ENCODE measurements at places on chromosomes 3 and 15.

GRCh38 chr3:159174715-159175692, 373.1 kb downstream of the MFSD1 start:
- no peak for DNase-seq

DNA sequence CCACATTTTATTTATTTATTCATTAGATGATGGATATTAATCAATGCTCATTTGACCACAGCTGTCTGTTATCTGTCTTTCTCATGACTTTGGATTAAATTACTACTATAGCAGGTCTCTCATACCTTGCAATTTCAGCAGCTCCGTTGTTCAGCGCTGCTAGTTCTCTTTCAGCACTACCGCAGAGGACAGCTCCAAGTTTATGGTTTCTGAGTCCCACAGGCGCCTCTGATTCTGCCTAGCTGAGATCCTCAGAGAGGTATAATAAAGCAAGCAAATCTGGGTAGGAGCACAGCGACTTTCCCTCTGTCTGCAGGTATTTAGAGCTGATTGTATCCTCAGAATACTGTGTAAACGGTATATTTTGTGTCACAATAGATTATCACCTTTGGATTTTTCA, 204.9 kb downstream of the CNTN4 start:
- peak; percentile 70 for DNase-seq

DNA sequence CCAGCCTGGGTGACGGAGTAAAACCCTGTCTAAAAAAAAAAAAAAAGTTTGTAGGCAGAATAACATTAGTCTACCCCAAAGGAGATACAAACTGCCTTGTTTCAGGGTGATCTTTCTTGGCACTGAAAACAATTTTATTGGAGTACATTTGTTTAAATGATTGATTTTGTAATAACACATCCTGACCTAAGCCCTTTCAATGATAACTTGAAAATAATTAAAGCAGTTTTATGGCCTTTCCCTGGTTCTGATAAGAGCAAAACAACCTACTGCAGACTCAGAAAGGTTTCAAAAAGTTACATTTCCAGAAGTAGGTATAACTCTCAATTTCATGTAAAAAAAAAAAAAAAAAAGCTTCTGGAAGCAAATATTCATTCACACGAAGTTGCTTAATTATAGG, 164.4 kb downstream of the ISL2 start:
- DNase-seq: no peak

GRCh38 chr3:96705895-96706294, 108.5 kb upstream of the EPHA6 start:
- no peak for DNase-seq

- no peak for DNase-seq
Observed at GRCh38 chr3:171480526-171480925, 20.3 kb upstream of the TNIK start.

- DNase-seq: no peak
Observed at GRCh38 chr15:80885016-80885579, 104.5 kb downstream of the MESD start.

DNA sequence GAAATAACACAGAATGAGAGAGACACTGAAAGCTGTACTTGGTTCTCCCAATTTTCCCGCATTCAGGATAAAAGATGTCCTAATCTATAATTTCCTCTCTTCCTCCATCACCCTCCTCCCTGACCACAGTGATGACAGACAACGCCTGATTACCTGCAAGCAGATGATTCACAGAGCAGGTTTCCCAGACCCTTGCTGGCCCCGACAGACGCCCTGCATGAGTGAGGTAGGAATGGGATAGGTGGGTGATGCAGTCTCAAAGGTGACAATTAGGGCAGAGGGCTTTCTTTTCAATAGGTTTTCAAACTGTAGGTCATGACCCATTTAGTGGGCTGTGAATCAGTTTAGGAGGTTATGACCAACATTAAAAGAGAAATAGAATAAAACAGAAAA, 5.2 kb upstream of the CXCR6 start:
- no peak for DNase-seq

DNA sequence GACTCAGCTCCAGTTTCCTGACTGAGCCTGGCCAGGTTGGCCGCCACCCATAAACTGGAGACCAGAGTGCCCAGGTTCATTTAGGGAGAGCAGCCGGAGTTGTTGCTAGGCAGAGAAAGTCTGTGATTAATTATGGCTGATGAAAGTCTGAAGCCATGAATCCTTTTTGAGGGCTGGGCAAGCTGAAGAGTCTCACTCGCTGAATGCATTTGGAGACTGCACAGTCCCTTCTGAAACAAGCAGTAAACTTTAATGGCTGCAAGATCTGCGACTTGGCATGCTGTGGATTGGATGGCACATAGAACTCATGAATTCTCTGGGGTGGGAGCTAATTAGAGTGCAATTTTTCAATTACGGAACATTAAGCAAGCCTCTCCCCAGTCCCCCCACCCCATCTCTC, 282.1 kb downstream of the RPLP1 start:
- no peak for DNase-seq

GRCh38 chr3:172630316-172630715, 80.6 kb downstream of the NCEH1 start:
- DNase-seq: no peak

DNA sequence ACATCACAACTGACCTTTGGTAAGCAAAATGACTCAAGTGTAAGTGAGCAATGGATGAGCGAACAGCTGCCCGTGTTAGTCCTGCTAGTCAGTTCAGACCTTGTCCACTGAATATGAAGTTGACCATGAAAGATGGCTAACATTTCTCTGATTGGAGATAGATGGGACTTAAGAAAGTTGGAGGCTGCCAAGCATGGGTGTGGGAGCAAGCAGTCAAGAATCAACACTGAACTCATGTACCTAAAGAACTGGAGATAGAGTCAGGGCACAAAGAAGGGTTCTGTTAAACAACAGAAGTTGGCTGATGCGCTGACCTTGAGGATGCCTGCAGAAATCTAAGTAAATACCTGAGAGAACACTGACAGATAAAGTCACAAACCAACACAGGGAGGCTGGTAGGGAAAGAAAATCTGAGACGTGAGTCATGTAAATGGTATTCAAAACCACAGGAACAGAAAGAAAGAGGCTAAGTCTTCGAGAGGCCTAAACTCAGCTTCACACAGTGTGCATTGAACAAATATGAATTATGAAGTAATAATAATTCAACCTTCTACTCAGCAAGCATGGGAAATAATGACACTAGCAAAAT, 30.7 kb upstream of the ANPEP start:
- DNase-seq: no peak

GRCh38 chr3:183218826-183219225, 34.2 kb upstream of the B3GNT5 start:
- DNase-seq: no peak

DNA sequence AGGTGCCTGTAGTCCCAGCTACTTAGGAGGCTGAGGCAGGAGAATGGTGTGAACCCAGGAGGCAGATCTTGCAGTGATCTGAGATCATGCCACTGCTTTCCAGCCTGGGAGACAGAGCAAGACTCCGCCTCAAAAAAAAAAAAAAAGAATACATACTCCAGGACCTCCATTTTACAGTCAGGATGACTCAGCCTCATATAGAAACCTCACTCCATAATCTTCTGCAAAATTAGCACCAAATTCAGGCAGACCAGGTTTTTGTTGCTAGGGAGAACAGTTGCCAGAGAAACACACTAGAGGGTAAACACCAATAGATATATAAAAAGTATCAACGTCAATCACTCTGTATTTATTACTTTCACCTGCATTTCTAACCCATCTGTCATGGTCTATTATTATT, 28.3 kb upstream of the AP3B2 start:
- DNase-seq: no peak

GRCh38 chr3:197471221-197472010, 84.4 kb downstream of the BDH1 start:
- no peak for DNase-seq

GRCh38 chr3:75101329-75102147, 487.1 kb upstream of the CNTN3 start:
- peak; percentile 84 for DNase-seq

- DNase-seq: no peak
Observed at GRCh38 chr3:189577050-189577951, 53.9 kb upstream of the TP63 start.

DNA sequence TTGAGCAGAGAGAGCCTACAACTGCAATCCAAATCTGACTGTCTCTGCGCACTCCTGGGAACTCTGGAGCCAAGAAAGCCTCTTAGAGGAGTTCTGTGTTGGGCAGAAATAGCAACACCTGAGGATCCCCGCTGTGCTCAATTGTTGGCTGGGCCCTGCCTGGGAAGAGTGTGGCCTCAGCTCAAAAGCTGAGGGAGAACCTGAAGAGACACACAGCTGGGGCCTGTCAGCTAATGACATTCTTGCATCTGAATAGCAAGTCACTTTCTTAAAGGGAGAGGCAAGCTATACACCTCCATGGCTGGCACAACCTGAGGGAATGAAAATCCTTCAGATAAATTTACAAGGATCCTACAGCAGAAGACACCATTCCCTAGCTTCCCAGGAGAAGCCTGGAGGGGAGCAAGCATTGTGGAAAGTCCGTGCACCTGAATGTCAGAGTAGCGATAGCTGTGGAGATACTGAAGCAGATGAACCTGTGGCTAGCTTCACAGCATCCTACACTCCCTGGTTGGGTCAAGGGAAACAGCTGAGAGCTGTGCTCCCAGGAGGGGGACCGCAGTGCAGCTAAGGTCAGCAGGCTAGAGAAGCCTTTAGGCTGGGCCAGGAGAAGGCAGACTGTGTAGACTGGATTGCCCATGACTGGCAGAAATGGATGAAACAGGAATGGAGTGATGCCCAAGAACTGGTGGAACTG, 159.9 kb upstream of the PFN2 start:
- DNase-seq: peak; percentile 86

- DNase-seq: no peak
Observed at GRCh38 chr3:124266487-124266886, 274.6 kb upstream of the ROPN1 start.
